ENCODE measurements at places on chromosomes 3 and 15.

DNA sequence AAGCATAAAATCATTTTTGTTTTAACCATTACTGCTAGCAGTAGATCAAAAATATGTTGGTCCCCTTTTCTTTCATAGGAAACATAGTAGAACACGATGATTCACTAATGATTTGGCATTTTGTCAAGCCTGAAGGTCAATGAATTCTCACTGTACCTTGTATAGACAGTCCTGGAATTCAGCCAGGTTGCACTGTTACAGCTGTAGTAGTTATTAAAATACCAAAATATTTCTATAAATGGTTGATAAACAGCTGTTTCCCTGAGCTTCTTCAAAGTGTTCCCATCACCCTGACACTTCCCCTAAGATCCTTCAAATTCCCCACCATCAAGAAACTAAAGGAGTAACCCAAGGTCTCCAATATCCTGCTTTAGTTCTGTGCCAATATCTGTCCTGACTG is 200.9 kb downstream of the ATP8B4 start:
- no peak for DNase-seq

DNA sequence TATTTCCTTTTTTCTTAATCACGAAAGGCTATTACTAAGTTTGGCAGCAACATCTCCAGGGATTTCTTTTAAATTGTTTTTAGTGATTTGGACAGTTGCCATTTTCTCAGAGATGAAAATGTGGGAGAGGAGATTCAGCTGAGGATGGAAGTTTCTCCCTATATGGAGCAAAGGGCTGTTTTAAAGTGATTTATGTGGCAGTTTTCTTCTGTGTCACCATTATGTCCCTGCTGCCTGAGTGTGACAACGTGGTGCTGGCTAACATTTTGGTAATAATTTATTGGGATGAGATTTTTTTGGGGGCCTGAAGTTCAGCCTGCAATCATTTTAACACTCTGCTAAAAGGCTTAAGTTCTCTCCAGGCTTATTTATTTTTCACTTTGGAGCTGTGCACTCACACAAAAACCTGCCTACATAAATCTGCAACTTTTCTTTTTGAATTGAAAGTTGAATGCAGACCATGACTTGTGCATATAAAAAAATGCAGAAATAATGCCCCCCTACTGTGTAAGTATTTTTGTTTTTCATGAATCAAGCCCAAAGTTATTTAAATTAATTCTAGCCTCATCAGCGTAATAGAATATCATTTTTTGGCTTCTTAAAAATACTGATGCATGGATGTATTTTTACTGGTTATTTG is 210.9 kb downstream of the ZIC1 start:
- DNase-seq = no peak

DNA sequence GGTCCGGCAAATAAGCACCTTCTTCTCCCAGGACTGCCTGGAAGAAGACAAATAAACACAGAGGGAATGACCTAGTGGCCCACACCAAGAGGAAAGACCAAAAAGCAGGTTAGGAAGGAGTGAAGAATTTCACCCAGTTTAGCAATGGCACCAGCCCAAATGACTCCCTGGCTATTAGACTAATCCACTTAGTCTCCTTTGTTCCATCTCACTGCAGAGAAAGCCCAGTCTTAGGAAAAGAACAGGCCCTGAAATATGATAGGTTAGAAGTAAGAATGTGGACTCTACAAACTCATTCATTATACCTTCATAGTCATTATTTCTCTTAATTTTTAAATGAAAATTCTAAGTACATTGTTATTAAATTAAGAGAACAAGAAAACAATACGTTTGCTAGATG is 23.2 kb downstream of the SERPINI2 start:
- no peak for DNase-seq

DNA sequence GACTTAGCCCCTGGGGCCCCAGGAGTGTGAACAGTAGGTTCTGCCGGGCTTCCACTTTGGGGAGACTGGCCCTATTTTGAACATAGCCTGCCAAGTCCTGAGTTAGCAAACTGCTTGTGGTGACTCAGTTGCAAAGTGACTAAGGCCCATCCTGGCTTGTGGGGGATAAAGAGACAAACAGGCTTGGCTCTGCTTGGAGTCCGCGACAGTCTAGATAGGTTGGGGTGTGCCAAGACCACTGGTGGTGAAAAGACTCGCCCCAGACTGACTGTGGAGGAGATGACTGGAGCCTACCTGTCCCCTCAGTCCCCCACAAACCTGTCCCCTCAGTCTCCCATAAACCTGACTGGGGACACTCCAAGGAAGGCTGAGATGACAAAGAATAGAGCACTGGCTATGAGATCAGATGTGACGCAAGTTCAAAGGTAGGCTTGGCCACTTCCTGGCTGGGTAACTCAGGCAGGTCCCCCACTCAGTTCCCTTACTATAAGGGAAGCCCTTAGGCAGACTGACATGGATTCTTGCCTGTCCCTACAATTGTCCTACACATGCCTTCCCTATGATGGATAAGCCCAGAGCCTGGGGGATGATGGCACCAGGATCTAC is 4.3 kb downstream of the DNASE1L3 start:
- DNase-seq = no peak
